Mesothelial cell of epicardium (in vitro differentiated cells): ENCODE measurements at places on chromosomes 1 and 21. TPM values are rescaled to one million over a fixed set of nuclear protein-coding genes. Genes with fewer than 3 reads are reported as not detected.

DNA sequence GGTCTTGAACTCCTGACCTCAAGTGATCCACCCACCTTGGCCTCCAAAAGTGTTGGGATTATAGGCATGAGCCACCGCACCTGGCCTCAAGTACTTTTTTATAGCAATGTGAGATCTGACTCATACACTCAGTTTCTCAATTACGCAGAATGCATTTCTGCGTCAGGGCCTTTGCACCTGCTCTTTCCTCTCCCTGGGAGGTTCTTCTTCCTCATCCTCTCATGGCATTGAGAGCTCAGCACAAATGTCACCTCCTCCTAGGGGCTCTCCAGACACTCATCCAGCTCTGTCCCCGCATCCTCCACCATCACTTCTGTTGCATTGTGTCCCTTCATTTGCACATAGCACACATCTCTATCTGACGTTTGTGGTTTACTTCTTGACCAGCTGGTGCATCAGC lies 418.8 kb downstream of the PTPRU start:
- peak; percentile 9 for DNase-seq

GRCh38 chr21:35616090-35616489 lies 444.2 kb downstream of the SETD4 start:
- DNase-seq: no peak

The RIMKLA gene
- total RNA-seq: 0.20 to 0.31 TPM (median 0.20 TPM) in 3 replicates

The SPRR2E gene
- 1.2 to 1.9 TPM (median 1.9 TPM) in 3 replicates for total RNA-seq

The RPAP2 gene
- 38.1 to 43.3 TPM (median 42.5 TPM) in 3 replicates for total RNA-seq
